ENCODE measurements at places on chromosomes 5 and 9.
A peak's percentile ranks its signal among the peaks of the same experiment; 100 is the strongest.

GRCh38 chr5:116152169-116152568 is 67.3 kb downstream of the COMMD10 start:
- DNase-seq: peak; percentile 6

- no peak for DNase-seq
Measured at GRCh38 chr5:140126315-140127012, 727 bp downstream of the IGIP start.

- DNase-seq: no peak
Measured at GRCh38 chr5:127723571-127723970, 20.4 kb downstream of the CCDC192 start.

DNA sequence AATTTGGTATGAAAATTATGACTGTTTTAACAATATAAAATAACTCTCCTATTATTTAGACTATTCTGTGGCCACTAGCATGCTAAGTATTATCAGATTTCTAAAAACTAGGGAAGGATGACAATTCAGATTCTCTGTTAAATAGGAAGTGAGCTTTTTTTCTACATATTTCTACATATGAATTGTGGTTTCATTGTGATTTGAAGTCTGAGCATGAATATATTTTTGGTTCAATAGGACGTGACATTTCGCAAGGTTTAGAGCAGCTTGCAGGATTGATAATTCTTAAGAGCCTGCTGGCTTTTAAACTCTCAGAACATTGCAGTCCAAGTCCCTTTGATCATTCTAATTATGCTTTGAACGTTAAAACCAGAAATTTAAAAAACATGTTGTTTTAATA is 82.9 kb downstream of the ADGRV1 start:
- DNase-seq: no peak

DNA sequence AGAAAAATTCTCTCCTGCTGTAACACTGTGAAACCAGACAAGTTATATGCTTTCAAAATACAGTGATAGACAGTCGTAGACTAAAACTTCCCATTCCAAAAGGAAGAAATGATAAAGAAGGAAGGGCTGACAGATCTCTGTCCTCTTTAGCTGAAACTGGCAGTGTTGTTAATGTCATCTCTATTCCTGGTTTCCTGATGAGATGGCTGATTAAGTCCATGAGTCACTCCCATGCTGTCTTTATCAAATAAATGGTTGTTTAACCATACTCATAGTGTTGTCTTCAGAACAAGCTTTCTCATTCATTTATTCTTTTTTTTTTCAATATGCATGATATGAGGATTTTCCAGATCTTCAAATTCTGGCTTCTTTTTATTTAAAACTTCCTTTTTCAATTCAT is 952.2 kb upstream of the WWC1 start:
- DNase-seq: no peak

DNA sequence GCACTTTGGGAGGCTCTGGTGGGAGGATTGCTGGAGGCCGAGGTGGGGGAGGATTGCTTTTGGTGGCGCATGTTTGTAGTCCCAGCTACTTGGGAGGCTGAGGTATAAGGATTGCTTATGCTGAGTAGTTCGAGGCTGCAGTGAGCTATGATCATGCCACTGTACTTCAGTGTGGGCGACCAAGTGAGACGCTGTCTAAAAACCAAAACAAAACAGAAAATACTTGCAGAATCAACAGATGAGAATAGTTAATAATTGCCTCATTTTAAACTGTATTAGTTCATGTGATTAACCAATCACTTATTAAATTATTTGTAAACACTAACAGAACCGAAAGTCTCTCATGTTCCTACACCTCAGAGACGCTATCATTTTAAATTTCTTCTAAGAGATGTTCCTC is 118.1 kb downstream of the CCDC171 start:
- DNase-seq: no peak

DNA sequence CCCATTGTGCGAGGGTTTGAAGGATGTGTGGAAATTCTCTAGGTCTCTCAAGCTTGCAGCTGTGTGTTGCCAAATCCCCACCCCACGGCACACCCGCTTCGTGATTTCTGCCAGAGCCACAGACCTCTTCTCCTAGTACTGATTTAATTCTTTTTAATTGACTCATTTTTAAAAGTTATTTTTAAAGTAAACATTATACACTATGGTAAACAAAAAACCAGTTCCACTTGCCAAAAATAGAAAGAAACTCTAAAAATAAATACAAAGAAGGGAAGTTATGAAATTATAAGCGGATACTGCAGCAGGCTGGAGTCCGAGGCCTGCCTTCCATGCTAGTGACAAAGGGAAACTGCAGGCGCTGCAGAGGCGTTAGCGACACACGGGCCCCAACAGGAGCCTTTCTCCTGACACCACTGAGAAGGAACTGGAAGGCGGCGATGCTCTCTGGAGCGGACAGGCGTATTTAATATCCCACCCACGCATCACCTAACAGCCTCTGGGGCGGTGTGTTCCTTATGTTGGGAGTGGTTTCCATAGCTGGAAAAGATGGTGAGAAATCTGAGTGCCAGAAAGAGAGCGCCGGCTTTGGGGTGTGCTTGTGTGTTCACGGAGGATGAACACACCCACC is 122.5 kb downstream of the COL23A1 start:
- DNase-seq: no peak

DNA sequence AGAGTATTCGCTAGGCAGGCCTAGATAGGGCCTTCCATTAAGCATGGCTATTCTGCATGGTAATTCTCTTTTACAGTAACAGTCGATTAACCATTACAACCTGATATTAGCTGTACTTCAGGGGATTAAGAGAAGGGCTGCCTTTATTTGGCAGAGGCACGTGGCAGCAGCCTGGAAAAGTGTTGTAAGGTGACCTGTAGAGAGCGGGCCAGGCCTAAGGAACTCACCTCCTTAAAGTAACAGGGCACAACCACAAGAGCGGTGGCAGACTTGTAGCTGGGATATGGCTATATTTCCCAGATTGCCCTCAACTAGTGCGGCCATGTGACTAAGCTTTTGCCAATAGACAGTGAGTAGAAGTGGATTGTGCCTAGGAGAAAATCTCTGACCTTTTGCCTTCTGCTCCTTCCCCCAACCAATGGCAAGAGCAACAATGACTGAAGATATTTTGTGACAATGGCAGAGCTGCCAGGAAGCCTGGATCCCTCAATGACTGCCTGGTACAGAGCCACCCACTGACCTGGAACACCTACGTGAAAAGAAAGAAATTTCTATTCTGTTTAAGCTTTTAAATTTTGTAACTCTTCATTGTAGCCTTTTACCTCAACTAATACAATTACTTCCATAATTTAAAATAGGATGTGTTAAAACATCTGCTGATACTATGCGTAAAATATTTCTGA is 18.9 kb upstream of the ANKRD34B start:
- DNase-seq: no peak

- DNase-seq: no peak
Measured at GRCh38 chr5:95927927-95928723, 33.5 kb downstream of the ELL2 start.

- no peak for DNase-seq
Measured at GRCh38 chr9:90433398-90433941, 209.2 kb downstream of the DIRAS2 start.

DNA sequence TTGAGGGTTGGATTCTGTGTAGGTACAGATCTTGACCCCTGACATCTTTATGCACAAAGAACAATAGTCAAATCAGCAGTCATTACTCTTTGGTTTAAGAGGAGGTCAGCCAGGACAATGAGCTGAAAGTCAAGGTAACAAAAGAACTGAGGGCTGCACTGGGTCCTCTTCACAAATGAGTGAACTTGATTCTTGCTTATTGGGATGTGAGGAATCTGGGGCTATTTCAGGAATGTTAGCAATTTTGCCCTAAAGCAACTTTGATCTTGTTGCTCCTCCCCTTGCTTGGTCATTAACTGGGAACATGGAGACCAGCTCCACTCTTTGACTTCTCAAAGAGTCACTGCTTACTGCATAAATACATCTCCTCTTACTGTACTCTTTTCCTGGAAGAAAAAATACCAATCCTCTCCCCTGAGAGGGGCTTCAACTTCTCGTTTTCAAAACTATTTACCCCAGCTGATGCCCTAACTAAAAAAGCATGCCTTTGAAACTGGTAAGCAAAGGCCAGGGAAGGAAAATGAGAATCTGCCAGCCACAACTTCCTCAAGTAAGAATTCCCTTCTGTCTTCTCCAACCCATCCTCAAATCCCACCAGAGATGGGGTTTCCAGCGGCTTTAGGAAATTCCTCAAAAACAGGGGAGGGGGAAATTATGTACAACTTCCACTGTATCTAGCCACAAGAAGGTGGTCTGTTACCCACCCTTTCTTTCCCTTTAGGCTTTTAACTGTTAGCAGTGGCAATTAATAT is 368.3 kb downstream of the ENC1 start:
- DNase-seq: no peak

DNA sequence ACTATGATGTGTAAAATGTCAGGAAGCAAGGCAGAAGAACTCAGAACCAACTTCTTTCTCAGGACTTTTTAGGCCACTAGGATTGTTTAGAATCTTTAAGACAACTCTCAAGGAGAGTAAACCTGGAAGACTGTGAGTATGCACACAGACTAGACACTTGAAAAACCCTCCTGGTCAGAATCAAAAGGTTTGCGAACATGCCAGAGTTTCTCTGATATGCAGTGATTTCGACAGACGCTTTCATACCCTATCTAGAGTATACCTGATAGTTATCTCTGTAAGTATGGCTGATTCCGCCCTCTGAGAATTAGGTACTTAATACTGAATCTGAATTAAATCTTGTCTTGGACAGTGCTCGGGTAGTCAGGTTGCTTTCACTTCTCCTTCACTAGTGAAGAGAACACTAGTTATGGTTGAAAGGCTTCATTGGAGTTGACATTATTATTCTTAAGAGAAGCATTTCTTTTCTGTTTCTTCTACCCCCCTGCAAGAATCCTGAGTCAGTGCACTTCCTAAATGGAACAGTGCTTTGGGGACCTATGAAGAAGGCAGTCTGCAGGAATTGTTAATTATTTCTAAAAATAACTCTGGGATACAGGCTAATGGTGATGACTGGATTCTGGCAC is 158.1 kb downstream of the HACD4 start:
- DNase-seq: no peak

DNA sequence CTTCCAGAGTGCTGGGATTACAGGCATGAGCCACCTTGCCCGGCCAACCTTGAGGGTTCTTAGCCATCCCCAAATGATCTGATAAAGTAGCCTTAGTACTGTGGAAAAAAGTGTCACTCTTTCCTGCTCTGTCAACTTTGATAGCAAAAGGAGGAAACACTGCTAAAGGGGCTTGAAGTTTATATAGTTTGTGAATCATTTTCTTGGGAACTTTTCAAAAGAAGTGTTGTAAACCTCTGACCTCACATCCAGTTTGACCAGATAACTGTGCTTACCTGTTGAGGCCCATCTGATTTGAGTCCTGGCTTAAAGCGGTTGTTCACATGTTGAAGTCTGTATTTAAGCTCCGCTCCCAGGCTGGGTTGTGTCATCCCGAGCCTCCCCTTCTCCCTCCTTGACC is 303.3 kb downstream of the DOCK8 start:
- DNase-seq: no peak

- DNase-seq: no peak
Measured at GRCh38 chr5:168755548-168756093, 176.5 kb upstream of the PANK3 start.

DNA sequence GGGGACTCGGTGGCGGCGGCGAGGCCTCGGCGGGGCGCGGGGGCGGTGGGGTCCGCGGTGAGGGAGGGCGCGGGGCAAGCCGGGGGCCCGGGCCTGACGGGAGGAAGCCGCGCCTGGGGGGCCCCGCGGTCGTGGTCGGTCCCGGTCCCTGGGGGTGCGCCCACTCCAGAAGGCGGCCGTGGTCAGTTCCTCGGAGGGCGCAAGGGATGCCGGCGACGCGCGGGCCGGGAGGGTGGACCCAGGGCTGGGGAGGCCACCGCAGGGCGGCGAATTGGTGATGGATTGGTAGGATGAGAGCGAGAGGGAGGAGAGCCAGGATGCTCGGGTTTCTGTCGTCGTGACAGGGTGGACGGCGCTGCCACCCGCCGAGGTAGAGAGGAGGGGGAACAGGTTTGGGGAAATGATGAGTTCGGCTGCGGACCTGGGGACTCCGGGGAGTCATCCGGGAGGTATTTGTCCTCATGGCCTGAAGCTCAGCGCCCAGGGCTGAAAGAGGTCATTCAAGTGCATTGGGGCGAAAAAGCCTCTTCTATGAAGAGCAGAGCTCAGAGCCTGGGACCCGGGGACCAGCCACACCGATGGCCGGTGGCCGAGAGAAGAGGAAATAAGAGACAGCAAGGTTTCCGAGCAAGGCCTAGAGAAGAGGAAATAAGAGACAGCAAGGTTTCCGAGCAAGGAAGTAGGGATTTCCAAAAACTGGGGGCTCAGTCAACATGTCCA is 557 bp downstream of the GNG10 start:
- peak; percentile 18 for DNase-seq

DNA sequence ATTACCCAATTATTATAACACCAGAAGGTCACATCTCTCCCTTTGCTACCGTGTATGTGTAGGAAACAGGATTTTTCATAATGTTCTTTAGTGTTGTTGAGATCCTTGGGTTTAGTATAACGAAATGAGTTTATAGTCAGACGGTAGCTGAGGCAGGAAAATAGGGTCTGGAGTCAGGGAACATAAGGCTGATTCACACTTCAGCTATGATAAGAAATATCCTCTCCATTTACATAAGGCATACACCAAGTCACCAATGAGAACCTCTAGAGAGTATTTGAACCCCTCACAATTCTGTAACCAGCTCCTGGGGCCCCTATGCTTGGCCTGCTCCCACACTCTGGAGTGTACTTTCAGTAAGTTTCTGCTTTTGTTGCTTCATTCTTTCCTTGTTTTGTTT is 58.9 kb upstream of the ANKH start:
- no peak for DNase-seq

Data from COR-L47 (cell line).